Prostate gland (tissue), 2 donors: ENCODE measurements at places on chromosomes 2 and 18. TPM values are rescaled to one million over a fixed set of nuclear protein-coding genes. Genes with fewer than 3 reads are reported as not detected.

DNA sequence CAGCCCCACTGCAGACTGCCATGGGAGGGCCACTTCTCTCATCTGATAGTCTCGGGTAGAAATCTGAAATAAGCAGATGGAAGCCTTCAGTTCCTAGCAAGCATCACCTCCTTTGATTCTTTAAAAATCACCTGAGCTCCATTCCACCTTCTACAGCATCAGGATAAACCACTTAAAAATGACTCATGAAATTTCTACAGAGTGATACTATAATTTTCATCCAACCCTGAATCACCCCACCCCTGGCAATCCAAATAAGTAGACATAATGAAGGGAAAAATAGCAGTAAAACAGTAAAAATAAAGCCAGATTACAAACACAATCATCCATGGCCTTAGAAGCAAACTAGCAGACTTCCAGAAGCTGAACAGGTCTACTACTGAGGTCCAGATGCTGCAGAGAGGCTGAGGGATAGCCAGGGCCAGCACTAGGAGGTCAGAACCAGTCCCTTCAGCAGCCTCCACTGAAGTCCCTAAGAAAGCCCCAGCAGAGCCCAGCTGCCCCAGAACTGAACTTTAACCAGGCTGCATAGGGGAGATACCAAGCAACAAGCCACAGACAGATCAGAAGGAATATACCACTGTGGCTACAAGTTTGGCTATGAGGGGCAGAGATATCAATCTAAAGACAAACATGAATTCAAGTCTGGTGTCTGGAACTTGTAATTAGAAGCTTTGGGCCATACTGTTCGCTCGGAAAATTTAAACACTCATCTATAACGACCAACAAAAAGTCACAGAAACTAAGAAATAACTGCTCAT, 54.7 kb upstream of the RNU4ATAC start:
- DNase-seq = no peak

MIB1 gene
- 34.7 TPM for total RNA-seq

DNA sequence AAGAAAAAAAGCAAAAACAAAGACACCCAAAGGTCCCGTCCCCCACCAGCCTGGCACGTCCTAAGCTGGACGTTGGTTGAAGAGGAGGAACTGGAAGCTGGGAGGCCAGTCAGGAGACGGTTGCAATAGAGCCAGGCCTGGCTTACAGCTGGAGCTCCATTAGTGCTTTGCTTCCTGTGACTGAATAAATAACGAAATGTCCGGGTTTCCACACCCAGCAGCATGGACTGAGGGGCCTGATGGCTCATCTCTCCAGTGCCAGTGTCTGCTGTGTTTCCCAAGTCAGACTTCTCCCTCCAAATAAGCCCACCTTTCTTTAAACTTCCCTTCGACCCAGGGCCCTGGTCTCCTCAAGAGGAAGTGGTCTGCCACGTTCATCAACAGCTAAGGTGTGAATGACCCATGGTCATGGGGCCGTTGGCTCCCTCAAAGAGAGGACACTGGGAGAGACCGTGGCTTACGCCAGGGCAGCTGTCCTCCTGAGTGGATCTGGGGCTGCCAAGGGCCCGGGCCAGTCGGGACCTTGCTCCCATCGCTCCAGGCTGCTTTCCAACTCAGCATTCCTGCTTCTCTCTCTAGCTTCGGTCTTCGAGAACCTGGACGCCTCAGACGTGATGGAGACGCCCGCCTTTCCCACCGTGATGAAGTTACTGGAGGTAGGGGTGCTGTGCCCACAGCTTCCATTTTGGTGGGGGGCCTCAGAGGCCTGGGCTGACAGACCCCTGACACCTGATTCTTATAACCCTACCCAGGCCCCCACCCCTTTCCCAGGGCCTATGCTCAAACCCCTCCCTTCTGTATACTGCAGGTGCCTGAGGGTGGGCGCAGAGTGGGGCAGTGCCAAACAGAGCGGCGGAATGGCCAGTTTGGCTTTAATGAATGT, 44.9 kb downstream of the MYO7B start:
- no peak for DNase-seq

GRCh38 chr2:47237375-47238334, 82.5 kb upstream of the STPG4 start:
- DNase-seq = no peak

YES1 gene
- 116 TPM for total RNA-seq

CLEC4F gene
- not detected for total RNA-seq

- no peak for DNase-seq
Observed at GRCh38 chr2:28435814-28436351, 43.2 kb downstream of the FOSL2 start.

EPAS1 gene
- 109 TPM for total RNA-seq

GRCh38 chr18:24219561-24220317, 80.9 kb downstream of the CABYR start:
- no peak for DNase-seq

- no peak for DNase-seq
Observed at GRCh38 chr2:238873841-238874240, 26.0 kb downstream of the TWIST2 start.

AQP12B gene
- not detected for total RNA-seq

GRCh38 chr2:18232731-18233438, 327.6 kb downstream of the RDH14 start:
- no peak for DNase-seq

DNA sequence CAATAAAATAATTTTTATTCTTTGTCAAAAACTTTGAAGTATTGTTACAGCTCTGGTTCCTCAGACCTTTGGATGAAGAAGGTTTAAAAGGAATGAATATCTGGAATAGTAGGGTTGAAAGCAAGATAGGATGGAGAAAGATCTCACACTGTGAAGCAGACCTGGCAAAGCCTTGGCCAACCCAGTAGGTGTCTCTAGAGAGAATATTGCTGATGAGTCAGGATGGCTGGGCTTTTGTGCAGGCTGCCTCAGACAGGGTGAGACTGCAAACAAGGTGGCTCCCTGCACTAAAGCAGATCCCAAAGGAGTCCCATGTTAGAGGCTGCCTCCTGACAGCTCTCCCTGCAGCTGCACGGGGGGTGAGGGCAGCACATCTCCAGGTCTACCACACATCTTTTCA, 226.0 kb upstream of the ITGA4 start:
- no peak for DNase-seq

- DNase-seq = peak; percentile 34
Observed at GRCh38 chr2:190578158-190579057, 43.9 kb upstream of the NEMP2 start.

GRCh38 chr2:778731-779350, 101.6 kb upstream of the TMEM18 start:
- DNase-seq = no peak

CYP26B1 gene
- total RNA-seq = 68.2 TPM

DNA sequence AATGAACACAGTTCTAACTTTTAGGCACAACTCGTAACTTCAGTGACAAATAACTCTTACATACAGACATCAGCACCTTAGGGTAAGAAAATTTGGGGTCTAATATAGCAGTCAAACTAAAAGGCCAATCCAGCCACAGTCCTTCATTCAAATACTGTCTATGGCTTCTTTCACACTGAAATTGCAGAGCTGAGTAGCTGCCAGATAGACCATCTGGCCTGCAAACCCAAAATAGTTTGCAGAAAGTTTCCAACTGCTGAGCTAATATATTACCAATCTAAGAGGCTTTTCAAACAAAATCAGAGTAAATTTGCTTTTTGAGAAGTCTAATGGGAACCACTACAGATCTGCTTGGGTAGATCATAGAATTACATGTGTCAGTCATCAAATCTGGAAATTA, 183.4 kb downstream of the GALR1 start:
- no peak for DNase-seq

DNA sequence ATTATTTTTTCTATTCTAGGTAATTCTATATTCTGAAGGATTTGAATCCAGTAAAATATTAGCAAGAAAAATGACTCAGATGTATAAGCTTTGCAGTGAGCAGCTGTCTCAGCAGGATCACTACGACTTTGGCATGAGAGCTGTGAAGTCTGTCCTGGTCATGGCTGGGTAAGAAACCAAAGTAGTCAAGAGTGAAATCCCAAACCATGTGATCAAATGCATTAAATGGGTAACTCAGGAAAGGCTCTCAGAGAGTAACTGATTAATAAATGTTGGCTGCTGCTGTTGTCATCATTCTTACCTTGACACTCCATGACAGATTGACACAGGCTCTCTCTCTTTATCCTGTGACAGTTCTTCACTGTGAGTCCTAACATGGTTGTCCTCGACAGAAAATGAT, 124.1 kb downstream of the DNAH6 start:
- DNase-seq = no peak

CCDC74A gene
- 95.5 TPM for total RNA-seq
